ENCODE measurements at places on chromosomes 7 and 10. TPM values are rescaled to one million over a fixed set of nuclear protein-coding genes. Genes with fewer than 3 reads are reported as not detected.

DNA sequence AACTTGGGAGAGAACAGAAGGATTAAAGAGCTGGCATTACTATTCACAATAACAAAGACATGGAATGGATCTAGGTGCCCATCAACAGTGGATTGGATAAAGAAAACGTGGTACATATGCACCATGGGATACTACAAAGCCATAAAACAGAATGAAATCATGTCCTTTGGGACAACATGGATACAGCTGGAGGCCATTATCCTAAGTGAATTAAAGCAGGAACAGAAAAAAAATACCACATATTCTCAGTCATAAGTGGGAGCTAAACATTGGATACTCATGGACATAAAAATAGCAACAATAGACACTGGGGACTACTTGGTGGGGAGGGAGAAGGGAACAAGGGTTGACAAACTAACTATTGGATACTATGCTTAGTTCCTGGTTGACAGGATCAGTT, 133.2 kb upstream of the ITGB1 start:
- no peak overlapping the region for H3K4me3 ChIP-seq
- no peak for DNase-seq
- H3K27ac ChIP-seq: no peak overlapping the region
- peaks cover 8% of the 10 kb centered on the region for H3K36me3 ChIP-seq

- H3K36me3 ChIP-seq: no peaks in the 10 kb centered on the region
- 0 out of 2 replicates have a peak, but pooled peaks cover 2% of the 10 kb centered on the region for H3K27me3 ChIP-seq
- H3K27ac ChIP-seq: 0 out of 2 replicates have a peak overlapping the region, but pooled peaks have one; percentile 97
- H3K4me3 ChIP-seq: no peak overlapping the region
- peaks cover 68% of the 10 kb centered on the region for H3K4me1 ChIP-seq
- DNase-seq: no peak
Measured at GRCh38 chr10:34524369-34525091, 290.6 kb downstream of the PARD3 start.

GRCh38 chr10:104966563-104967297, 325.6 kb downstream of the SORCS3 start:
- no peaks in the 10 kb centered on the region for H3K4me1 ChIP-seq
- H3K36me3 ChIP-seq: no peaks in the 10 kb centered on the region
- DNase-seq: no peak

- no peak for DNase-seq
- H3K36me3 ChIP-seq: no peaks in the 10 kb centered on the region
- no peaks in the 10 kb centered on the region for H3K27me3 ChIP-seq
- H3K4me1 ChIP-seq: no peaks in the 10 kb centered on the region
- no peak overlapping the region for H3K27ac ChIP-seq
Measured at GRCh38 chr10:115665549-115665948, 572.4 kb downstream of the ATRNL1 start.

DNA sequence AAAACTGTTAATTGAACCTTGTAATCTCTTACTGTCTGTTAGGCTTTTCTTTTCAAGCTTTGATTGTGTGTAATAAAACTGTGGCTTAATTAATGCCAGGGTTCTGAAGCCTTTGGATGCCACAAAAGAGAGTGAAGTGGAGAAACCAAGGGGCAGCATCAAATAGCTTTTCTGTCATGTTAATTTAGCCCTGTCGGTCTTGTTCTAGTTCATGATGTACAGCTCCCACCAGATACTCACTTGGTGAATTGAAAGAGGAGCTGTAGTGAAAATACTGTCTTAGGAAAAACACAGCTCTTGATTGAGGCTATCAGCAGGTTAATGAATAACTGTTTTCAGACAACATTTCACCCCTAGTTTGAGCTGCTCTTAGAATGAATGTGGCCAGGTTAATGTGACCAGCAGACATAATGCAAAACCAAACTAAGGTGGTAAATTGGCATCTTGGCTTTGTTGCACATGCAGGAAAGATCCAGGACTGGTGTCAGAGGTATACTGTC, 94.2 kb downstream of the POLL start:
- H3K4me1 ChIP-seq: peaks cover 11% of the 10 kb centered on the region
- no peak overlapping the region for H3K4me3 ChIP-seq

DNA sequence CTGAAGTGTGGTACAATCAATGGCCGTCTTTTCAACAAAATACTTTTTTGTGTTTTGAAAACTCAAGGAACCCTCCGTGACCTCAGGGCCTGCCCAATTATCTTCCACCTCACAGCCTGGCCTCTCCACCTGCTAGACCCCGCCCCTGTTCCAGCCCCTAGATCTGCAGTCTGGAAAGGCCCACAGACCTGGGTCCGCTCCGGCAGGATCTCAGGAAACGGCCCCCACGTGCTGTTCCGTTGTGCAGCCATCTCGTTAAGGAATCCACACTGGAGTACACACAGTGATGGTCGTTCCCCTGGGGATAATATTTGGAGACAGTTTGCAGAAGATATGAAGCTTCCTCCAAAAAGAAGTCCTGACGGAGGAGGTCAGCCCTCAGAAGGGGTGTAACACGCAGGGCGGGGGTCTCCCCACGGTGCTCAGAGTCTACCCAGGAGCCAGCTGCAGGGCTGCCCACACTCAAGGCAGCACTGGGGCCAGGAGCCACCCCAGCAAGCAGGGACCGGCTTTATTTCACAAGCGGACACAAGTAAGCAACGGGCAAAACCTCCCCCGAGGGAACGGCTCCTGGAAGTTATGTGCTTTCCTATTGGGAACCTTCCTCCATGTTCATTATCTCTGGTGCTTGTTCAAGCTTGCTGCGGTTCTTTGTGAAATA, 73.4 kb downstream of the TCERG1L start:
- DNase-seq: no peak
- no peak overlapping the region for H3K4me3 ChIP-seq
- H3K36me3 ChIP-seq: peaks cover 7% of the 10 kb centered on the region
- no peaks in the 10 kb centered on the region for H3K27me3 ChIP-seq
- no peaks in the 10 kb centered on the region for H3K4me1 ChIP-seq
- H3K27ac ChIP-seq: no peak overlapping the region

Gene CREB5
- total RNA-seq: 1.4 TPM
